ENCODE measurements at places on chromosomes 3 and 15.

DNA sequence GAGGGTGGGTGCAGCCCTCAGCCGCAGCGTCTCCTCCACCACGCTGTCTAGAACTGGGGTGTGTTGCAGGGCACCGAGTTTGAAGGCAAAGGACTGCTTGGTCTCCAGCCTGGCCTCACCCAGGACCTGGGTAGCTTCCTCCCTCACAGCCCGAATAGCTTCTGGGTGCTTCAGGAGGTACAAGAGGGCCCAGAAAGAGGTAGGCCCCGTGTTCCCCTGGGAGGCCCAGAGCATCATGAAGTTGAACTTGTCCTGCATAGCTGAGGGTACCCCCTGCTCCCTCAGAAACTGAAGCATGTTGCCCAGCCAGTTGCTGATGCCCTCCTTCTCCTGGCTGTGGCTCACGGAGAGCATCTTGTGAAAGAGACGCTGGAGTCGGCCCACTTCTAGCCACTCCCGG lies 930 bp downstream of the CYP8B1 start:
- DNase-seq = no peak

- DNase-seq = no peak
These were observed 74.2 kb upstream of the SATB1 start for GRCh38 chr3:18499301-18499700.

- DNase-seq = no peak
These were observed 401 bp downstream of the ZSCAN29 start for GRCh38 chr15:43370310-43370974.

- DNase-seq = no peak
These were observed 432.6 kb upstream of the PROK2 start for GRCh38 chr3:72217570-72217969.

- no peak for DNase-seq
These were observed 200.7 kb downstream of the GREM1 start for GRCh38 chr15:32918547-32918946.

GRCh38 chr3:183131186-183131725 lies 31.3 kb downstream of the LAMP3 start:
- no peak for DNase-seq

DNA sequence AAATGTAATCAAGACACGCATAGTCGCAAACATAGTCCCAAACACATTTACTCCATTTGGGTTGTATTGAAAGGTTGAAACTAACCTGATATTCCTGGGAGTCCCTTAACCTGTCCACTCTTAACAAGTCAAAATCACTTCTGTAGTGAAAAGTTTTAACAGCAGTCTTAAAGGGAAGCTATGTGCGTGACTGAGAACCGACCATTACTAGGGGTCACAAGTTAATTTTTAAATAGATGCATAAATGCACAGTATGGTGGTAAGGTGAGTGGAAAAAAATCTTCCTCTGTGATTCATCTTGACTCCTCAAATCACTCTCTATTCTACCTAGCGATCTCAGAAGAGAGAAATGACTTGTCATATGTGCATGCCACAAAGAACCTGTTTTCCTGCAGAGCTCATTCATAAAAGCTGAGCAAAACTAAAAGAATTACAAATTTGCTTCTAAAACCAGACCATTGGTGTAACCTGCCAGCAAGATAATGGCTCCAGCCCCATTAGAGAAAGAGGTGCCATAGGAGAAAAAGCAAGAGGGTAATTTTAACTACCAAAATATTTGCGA lies 4.8 kb downstream of the GPR15 start:
- DNase-seq = no peak
